ENCODE measurements at places on chromosomes 1 and 21.

DNA sequence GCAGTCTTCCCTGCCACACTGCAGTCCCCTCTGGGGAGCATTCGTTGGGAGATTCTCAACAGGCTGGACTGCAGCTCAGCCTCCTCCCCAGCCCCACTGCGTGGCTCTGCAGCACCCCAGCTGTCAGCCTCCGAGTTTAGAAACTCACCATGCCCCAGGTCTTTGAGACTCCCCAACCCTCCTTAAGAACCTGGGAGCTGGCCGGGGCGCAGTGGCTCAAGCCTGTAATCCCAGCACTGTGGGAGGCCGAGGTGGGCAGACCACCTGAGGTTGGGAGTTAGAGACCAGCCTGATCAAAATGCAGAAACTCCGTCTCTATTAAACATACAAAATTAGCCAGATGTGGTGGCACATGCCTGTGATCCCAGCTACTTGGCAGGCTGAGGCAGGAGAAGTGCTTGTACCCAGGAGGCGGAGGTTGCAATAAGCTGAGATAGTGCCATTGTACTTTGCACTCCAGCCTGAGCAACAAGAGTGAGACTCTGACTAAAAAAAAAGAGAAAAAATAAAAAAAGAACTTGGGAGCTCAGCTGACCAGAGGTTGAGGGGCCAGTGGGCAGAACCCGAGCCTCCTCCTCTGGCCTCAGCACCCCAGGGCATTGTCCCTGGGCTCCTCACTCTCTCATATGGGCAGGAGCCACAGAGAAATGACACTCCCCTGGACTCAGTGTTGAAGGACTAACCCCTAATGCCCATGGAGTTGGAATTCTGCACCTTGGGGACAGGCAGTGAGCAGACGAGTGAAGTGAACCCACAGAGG, 5.6 kb downstream of the OLIG2 start:
- DNase-seq = no peak

DNA sequence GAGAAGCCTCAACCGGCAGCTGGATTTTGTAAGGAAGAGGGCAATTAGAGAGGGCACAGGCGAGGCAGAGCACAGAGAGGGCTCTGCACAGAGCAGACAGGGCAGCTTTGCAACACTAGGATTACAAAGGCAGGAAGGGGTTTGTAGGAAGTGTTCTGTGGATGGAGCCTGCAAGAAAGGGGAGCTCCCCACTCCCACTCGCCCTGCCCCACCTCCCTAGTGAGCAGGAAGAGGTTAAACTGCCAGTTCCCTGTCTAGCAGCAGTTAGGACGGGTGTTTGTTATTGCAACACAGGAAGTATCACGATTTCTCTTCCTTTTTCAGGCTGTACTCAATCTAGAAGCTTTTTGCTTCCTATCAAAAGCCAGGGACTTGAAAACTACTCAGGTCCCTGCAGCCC, 63.3 kb upstream of the LRRC8D start:
- DNase-seq = no peak

DNA sequence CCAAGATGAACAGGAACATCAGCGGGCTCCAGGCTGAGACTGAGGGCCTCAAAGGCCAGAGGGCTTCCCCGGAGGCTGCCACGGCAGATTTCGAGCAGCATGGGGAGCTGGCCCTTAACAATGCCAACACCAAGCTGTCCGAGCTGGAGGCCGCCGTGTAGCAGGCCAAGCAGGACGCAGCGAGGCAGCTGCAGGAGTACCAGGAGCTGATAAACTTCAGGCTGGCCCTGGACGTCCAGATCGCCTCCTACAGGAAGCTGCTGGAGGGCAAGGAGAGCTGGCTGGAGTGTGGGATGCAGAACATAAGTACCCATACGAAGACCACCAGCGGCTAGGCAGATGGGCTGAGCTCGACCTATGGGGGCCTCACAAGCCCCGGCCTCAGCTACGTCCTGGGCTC, 823.4 kb upstream of the NEGR1 start:
- no peak for DNase-seq

DNA sequence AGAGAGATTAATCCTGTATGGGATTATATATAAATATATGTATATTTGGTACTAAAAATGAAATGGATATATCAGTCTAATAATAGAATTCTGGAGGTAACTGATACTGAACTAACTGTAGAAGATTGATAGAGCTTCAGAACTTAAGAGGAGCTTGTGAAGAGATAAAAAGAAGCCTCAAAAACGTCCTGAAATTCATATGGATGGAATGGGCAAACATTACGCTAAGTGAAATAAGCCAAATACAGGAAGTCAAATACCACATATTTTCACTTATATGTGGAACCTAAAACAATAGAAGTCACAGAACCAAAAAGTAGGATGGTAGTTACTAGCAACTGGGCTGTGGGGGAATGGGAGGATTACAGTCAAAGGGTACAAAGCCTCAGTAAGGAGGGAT, 36.0 kb upstream of the ADGRL4 start:
- DNase-seq = no peak

- no peak for DNase-seq
Observed at GRCh38 chr1:224777180-224777579, 152.3 kb upstream of the DNAH14 start.

- DNase-seq = no peak
Observed at GRCh38 chr1:3227351-3227704, 158.3 kb downstream of the PRDM16 start.

DNA sequence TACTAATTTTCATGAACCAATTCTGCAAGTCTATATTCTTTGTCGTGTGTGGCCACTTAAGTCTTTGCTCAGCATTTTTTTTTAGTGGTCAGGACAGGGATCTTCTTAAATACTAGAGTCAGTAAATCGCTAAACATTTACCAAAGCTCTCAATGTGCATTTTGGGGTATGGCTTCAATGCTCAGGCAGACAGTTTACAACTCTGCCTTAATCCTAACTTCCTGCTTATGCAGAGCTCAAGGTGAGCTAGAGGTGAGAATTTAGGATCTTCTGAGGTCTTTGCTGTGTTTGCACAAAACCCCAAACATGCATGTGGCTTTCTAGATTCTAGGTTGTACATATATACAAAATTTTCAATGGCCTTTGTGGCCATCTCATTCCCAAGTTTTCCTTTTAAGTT, 153.0 kb downstream of the DNM3 start:
- no peak for DNase-seq

DNA sequence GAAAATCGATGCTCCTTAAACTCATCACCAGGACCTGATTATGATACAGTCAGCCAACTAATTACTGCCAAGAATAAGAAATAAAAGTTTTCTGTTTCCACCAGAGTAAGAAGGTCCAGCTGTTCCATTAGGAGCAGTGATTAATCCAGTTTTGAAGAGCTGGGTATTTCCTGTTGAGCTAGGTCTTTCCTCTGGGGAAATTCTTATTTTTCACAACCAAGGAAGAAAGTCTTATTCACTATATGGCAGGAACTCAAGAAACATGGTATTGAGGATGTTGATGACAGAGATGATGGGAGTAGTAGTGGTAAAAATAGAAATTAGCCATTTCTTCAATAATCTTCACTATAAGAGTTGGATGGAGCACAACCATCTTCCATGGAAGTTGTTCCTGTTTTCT, 374.6 kb upstream of the RUNX1 start:
- DNase-seq = no peak

Measured in esophagus squamous epithelium (tissue), 5 donors.